Chondrocyte (in vitro differentiated cells): ENCODE measurements at places on chromosomes 2 and 18. TPM values are rescaled to one million over a fixed set of nuclear protein-coding genes. Genes with fewer than 3 reads are reported as not detected.

Gene FAM237A
- not detected in 3 replicates for total RNA-seq

Gene PROKR1
- not detected in 3 replicates for total RNA-seq

DNA sequence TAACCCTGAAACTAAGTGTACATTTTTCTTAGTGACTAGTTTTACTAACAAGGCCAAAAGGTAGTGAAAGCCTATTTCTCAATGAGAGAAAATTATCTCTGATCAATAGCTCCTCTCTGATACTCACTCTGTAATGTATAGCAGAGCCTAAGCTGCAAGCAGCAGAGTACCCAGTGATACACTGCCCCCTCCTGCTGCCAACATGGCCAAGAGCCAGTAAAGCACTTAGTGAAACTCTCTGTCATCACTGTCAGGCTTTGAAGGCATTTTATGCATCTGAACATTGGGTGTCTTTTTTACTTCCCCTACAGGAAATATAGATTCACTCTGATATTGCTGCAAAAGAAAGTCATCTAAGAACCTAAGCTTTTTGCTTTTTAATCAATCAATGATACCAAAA is 784.1 kb upstream of the CDH7 start:
- H3K36me3 ChIP-seq = no peaks in the 10 kb centered on the region
- no peak overlapping the region for H3K4me3 ChIP-seq
- no peak for DNase-seq
- H3K4me1 ChIP-seq = no peaks in the 10 kb centered on the region
- H3K27me3 ChIP-seq = no peaks in the 10 kb centered on the region

- peaks cover 3% of the 10 kb centered on the region for H3K36me3 ChIP-seq
- no peak for DNase-seq
- no peak overlapping the region for H3K4me3 ChIP-seq
These were observed 70.3 kb upstream of the PSME4 start for GRCh38 chr2:54041135-54041534.

DNA sequence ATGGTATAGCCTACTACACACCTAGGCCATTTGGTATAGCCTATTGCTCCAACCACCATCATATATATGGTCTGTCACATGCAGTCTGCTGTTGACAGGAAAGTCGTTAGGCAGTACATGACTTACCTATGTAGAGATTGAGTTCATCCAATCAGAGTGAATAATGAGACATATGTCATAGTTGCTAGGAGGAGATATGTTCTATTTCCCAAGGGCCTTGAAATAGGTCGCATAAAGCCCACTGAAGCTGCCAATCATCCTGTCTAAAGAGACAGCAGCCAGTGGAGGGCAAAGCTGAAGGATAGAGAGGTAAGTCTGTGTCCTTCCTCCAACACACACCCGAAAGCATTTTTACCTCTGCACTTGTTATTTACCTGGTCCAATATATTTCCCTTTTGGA is 263.4 kb downstream of the PTPRM start:
- H3K4me3 ChIP-seq = no peak overlapping the region
- DNase-seq = no peak
- no peaks in the 10 kb centered on the region for H3K27me3 ChIP-seq
- H3K36me3 ChIP-seq = peaks cover 11% of the 10 kb centered on the region
- peaks cover 10% of the 10 kb centered on the region for H3K4me1 ChIP-seq
- H3K27ac ChIP-seq = no peak overlapping the region
